ENCODE measurements at places on chromosomes 2 and 18.

DNA sequence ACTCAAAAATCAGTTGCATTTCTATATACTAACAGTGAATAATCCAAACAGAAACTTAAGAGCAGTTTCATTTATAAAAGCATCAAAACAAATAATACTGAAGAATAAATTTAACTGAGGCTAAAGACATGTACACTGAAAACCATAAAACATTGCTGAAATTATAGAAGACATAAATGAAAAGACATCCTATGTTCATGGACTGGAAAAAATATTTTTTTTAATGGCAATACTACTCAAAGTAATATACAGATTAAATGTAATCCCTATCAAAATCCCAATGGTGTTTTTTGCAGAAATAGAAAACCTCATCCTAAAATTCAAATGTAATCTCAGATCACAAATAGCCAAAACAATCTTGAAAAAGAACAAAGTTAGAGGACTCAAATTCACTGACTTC, 28.6 kb downstream of the ROCK1 start:
- no peak for DNase-seq

GRCh38 chr18:57970356-57971095, 73.5 kb upstream of the NEDD4L start:
- DNase-seq, result no peak

GRCh38 chr2:119267604-119268003, 44.0 kb downstream of the STEAP3 start:
- DNase-seq, result no peak

DNA sequence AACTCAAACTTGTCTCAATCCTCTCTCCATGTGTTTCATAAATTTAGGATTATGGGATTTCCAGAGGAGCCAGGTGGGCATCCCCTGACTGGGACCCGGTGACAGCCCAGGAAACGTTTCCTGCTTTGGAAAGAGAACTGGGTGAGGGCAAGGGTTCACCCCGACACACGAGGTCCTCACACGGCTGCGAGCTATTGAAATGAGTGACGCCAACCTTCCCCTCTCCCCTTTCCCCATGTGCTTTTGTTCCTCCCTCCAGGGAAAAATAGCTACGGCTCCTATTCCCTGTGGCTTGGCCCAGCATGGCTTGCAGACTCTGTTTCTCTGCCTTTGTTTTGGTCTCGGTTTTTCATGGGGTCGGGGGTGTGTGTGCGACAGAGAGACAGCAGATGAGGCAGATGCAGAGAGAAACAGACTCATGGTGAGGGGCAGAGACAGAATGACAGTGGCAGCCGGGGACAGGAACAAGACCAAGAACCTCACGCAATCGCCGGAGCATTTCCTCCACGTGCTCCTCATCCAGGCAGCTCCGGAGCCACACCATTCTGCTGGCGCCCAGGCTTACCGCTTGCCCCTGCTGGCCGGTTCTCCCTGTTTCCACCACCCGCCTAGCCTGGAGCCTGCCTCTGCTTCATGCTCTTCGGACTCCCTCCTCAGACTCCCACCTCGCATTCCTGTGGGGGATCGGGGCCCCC, 238.5 kb downstream of the DYSF start:
- no peak for DNase-seq

GRCh38 chr2:217120429-217120828, 260.6 kb upstream of the TNP1 start:
- DNase-seq, result no peak

All from myocyte (in vitro differentiated cells).